ENCODE measurements at places on chromosomes 11 and 22.

DNA sequence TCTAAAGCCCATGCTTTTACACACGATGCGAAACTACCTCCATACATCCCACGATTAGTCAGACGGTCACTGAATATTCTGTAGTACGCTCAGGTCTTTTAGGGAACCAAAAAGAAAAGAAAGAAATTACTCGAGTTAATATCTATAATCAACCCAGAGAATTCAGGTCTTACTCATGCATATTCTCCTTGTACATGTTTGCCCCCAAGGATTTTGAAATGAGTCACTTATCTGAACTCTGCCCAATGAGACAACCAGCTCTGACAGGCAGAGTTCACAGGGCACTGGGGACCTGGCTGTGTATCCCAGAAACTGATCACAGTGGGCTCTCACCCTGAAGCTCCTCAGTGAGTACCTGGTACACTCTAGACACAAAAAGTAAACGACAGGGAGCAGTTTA, 29.2 kb downstream of the RASSF10 start:
- DNase-seq = no peak

DNA sequence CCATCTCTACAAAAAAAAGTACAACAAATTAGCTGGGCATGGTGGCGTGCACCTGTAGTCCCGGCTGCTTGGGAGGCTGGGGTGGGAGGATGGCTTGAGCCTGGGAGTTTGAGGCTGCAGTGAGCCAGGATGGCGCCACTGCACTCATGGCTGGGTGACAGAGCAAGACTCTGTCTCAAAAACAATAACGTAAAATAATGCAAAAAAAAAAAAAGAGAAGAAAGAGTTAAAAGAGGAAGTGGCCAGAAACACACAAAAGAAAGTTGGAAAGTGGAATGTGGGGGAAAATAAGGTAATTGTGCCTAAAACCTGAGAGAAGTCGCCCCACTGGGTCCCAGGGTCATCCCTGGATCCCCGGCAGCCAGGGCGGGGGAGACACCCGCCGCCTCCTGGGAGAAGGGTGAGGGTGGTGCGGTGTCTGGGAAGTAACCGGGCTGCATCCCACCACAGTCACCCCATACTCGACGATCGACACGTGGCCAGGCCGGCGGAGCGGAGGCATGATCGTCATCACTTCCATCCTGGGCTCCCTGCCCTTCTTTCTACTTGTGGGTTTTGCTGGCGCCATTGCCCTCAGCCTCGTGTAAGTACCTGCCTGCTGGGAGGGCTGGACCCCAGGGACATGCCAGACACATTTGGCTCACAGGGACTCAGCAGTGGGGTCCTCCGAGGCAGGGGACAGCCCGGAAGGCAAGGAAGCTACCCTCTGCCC, 8.1 kb downstream of the UPK3A start:
- DNase-seq = no peak

GRCh38 chr11:2376751-2377451, at the start of gene CD81:
Gene CD81 (plus strand): TSS chr11:2377310. CDS start chr11:2377550, 240 bp downstream.
- DNase-seq = peak; percentile 42

- DNase-seq = no peak
Measured at GRCh38 chr11:1302461-1303125, 6.8 kb downstream of the TOLLIP start.

DNA sequence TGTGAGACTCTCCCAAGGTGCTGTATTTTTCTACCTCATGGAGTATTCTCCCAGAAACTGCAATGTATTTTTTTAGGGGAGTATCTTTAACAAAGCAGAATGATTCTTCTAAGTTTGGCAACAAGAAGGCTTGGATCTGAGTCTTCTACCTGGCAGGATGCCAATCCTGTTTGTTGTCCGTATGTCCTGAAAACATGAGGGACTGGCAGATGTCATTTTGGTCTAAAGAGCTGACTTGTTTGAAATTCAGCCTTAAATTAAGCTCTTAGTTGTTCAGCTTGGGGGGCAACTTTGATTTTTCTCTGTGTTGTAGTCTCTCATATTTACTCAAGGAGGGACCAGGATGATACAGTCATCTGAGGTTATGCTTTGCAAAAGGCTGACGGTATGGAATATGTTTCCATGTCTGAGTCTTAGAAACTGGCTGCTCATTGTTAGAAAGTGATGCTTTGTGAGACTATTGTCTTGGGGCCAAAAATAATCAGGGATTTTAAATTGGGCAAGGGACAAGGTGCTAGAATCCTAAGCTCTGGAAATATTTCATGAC, 9.3 kb downstream of the MRPL16 start:
- DNase-seq = no peak

- DNase-seq = no peak
Measured at GRCh38 chr11:121933294-121933693, 182.7 kb downstream of the BLID start.

DNA sequence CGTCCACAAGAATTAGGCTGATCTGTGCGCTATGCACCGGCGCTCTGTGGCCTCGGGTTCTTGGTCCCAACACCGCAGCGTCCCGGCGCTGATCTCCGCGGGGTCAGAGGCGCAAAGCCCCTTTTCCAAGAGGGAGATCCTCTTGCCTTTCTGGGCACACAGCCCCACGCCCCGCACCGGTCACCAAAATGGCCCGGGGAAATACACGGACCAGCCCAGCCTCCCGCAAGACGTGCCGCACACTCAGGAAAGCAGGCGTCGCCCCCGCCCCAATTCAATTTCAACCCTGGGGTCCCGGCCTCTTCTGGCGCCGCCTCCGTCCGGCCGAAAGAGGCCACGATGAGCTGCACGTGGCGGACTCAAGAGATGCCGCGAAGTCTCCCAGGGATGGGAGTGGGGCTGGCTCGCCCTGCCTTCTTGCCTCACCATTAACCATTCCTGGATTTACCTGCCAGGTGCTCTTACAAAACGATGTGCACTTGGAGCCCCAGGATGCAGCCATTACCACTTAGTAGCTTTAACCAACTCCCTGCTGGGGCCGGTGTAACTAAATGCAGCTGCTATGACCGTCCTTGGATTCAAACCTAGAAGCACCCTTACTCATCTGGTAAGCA, 10.5 kb downstream of the PIWIL3 start:
- no peak for DNase-seq

GRCh38 chr11:62823677-62824076, 8.2 kb downstream of the STX5 start:
- no peak for DNase-seq

- no peak for DNase-seq
Measured at GRCh38 chr11:20367313-20367948, 3.9 kb downstream of the HTATIP2 start.

DNA sequence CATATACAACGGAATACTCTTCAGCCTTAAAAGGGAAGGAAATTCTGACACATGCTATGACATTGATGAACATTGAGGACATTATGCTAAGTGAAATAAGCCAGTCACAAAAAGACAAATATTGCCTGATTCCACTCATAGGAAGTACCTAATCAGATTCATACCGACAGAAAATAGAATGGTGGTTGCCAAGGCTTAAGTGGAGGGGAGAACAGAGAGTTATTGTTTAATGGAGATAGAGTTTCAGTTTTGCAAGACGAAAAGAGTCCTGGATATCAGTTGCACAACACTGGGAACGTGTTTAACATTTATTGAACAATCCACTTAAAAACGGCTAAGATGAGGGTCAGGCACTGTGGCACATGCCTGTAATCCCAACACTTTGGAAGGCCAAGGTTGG, 45.6 kb upstream of the HIPK3 start:
- DNase-seq = no peak

DNA sequence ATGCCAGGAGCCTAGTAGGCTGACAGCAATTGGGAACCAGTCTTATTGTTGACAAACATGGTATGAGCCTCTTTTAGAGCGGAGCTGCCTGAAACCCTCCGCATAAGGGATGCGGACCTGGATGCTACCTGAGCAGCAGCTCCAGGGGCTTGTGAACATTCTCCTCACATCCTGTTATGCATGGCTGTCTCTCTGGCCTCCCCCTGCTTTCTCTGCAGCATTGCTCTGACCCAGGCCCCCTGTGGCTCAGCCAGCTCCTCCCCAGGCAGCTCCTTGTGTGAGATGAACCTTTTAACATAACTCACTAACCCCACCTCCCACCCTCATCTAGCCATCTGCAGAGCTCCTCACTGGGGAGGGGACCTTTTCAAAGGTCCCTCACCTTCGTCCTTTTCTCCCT, 6.0 kb downstream of the BMAL1 start:
- no peak for DNase-seq

All from T47D (cell line).